ENCODE measurements at places on chromosomes 1 and 21.

- DNase-seq = peak; percentile 87
Observed at GRCh38 chr1:223845810-223846682, at the start of gene TP53BP2. TSS of gene TP53BP2 (minus strand) at chr1:223845947. CDS start at chr1:223845680, 267 bp downstream.

DNA sequence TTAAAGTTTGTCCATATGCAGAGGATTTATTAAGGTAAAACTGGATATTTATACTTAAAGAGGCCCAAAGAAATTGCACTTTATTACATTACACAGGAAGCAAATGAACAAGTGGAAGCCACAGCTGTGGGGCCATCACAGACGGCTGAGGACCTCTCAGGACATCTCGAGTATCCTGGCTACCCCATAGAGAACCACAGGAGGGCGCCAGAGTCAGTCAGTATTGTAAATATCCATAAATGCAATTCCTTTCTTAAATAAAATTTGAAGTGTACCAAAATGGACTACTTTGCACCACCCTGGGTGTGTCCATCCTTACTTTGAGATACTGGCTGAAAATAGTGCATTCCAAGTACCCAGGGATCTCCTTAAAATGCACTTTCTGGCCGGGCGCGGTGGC, 257.2 kb downstream of the MRPL39 start:
- DNase-seq = no peak

- no peak for DNase-seq
Observed at GRCh38 chr1:9549955-9550546, 10.8 kb downstream of the SLC25A33 start.

DNA sequence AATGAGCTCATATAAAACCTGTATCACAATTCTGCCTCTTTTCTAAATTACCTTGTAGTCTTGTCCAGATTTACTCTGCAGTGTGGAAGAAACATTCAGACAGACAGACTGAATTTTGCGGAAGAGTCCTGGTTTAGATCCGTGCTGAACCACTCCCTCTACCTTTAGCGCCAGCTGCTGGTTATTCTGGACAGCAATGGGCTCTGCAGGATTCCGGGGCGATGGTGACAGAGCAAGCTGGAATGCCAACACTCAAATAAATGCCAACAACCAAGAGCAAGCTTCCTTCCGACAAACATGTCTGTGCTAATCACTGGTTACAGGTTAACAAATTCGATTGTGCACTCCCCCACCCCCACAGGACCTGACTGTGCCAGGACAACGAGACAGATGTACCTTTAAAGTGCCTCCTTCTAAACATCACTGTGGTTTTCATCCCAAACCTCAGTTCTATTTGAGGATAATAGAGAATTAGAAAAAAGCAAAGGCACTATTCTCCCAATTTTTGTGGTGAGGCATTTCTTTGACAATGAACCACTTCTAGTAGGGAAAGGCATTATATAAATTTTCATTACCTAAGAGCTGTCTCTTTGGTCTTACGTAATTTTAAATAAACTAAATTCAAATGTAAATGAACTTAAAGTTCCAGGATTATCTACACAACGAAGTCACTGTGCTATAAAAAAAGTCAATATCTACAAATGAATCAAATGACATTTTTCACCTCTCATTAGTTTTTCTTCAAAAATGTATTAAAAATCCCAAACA, 90.4 kb downstream of the INTS7 start:
- peak; percentile 24 for DNase-seq

GRCh38 chr21:44303490-44303981, 3.7 kb downstream of the PFKL start:
- DNase-seq = no peak

Measured in Ammon's horn (tissue), 1 donor.